Activated CD4-positive, alpha-beta memory T cell treated with anti-CD3 and anti-CD28 coated beads for 36 hours (primary cell): ENCODE measurements at places on chromosomes 2 and 18. TPM values are rescaled to one million over a fixed set of nuclear protein-coding genes. Genes with fewer than 3 reads are reported as not detected.

- no peak for DNase-seq
These were observed 110.0 kb downstream of the MYCN start for GRCh38 chr2:16050261-16050907.

GRCh38 chr2:217430916-217431576 lies 571.2 kb upstream of the TNP1 start:
- no peak for DNase-seq

- DNase-seq = no peak
These were observed 27.9 kb downstream of the IWS1 start for GRCh38 chr2:127498386-127498785.

The RTP5 gene
- total RNA-seq = 0.10 TPM

DNA sequence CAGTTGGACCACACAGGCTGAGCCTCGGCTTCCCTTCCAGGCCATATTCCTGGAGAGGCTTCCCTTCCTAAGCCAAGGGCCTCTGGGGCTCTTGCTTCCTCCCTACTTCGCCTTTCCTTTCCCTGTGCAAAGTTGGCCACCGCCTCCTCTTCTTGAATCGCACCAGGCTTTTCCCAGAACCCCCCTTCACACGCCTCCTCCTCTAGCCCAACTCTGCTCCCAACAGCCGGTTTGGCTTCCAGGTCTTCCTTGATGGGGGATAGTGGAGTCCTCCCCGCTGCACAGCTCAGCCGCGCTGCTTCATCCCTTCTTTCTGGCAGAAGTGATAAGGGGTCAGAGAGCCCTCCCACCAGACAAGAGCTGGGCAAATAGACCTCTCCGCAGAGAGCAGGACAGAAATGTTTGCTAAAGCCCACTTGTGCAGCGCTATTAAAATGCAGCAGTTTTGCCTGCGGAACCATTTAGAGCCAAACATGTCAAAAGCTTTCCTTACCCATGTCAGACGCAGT lies 56.4 kb downstream of the SNORC start:
- no peak for DNase-seq

DNA sequence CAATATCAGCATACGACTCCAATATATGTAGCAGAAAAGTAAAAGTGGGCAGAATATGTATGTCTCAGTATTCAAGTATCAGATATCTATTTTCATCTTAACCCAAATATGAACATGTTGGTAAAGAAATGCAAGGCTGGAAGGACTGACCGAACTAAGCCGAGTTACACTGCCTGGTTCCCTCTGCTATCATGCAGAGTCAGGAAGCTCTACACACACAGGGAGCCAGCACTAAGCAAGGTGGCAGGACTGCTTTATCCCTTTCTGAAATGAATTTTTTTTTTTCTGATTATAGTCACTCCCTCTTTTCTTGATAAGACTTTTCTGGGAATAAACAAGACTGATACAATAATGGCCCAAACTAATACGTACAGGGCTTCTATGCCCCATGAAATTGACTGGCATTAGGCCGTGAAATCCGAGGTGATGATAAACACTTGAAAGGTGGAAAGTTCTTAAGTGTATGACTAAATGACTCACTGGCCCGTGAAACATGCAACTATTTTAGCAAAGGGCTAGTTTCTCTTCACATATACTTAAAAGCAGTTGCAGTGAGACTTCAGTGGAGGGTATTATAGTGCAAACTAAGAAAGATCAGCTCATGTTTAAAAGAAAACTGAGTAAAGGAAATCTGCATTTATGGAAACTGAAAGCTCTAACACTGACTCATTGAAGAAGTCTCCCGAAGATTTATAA lies 14.9 kb downstream of the DPP4 start:
- peak; percentile 33 for DNase-seq

DNA sequence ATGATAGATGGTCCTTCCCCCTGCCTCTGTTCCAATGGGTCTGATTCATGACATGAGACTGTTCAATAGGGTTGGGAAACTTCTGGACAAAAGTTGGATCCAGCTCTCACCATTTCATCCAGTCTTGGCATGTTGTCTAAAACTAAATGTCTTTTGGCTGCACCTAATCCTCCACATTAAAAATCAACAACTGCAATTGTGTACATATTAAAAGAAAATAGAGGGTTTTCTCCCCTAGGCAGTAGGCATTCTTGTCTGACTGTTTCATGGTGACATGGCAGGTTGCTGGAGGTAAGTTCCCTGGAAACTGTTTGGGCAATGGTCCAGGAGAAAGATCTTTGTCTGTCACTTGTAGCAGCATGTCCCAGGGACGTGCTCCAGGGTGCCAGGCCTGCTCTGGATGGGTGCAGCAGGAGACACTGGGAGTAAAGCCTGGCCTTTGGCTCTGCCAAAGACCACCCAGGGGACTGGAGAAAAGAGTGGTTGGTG lies 135.8 kb downstream of the TCF4 start:
- no peak for DNase-seq

The RGPD5 gene
- total RNA-seq = 35.1 TPM
